Activated CD4-positive, alpha-beta T cell treated with anti-CD3 and anti-CD28 coated beads for 4 hours (primary cell): ENCODE measurements at places on chromosomes 6 and 20.

DNA sequence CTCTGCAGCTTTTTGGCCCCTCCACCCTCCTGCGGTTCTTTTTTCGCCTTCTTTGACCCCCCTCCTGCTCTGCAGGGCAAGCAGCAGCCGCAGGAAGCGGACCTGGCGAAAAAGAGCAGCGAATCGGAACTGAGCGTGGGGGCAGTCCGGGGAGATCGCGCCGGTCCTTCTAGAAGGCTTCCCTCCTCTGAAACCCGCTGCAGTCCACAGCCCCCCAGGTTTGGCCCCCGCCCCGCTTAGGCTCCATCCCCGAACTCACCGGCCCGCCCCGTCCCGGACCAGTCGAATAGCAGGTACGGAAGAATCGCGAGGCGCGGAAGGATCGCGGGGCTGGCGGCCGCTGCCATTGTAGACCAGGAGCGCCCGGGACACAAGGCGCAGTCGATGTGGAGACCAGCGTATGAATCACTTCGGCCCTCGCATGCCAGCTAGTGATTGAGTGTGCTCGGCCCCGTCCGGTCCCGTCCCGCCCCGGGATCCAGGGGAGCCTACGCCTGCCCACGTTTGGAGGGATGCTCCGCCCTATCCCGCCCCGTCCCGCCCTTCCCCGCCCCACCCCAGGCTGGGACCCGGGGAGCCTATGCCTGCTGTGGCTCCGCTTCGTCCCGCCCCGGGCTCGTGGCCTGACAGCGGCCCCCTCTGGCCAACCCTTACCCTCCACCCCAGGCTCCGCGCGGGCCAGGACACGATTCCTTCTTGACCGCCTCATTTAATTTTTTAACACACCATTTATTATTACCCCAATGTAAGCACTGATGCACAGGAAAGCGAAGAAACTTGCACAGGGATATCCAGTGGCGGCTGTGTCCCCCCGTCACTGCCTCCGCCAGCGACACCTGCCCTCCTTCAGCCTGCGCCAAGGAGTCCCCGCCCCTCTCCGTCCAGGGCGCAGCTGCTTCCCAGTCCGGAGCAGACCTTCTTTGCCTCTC is at the start of gene ULBP3:
Gene ULBP3, minus strand, starts transcription at position 402 of the 929 bp plus-strand sequence. Its CDS starts 55 bp downstream, at position 347.
- DNase-seq = peak; percentile 58

DNA sequence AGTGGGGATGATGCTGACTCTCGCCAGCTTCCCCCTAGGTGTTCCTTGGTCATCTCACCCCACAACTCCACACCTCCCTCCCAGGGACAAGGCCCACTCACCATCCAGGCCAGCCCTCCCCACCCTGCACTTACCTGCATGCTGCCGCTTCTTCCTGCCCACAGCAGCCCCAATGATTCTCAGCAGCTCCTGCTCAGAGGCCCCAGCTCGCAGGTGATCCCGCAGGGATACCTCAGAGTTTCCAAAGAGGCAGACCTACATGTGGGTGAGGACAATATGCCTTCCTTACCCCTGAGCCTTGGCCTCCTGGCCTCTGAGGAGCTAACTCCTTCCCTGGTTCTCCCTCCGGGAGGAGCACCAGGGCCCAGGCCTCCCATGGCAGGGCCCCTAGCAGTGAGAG is 24.6 kb downstream of the MOCS1 start:
- no peak for DNase-seq

DNA sequence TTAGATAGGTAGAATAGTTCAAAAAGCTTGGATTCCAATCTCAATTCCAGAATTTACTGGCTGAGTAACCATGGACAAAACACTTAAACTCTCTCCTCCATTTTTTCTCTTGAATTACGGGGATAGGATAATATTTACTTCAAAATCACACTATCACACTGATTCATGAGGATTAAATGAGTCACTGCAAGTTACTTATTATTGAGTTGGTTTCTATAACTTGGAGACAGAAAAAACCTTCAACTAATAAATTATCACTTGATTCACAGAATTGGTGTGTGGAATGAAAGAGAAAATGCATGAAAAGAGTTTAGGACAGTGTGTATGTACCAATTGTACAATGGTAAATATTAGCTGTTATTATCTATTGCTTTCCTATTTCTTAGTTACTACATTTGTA is 585.2 kb downstream of the PHF3 start:
- no peak for DNase-seq

- DNase-seq = no peak
Observed at GRCh38 chr20:31719644-31720485, 2.8 kb downstream of the BCL2L1 start.

DNA sequence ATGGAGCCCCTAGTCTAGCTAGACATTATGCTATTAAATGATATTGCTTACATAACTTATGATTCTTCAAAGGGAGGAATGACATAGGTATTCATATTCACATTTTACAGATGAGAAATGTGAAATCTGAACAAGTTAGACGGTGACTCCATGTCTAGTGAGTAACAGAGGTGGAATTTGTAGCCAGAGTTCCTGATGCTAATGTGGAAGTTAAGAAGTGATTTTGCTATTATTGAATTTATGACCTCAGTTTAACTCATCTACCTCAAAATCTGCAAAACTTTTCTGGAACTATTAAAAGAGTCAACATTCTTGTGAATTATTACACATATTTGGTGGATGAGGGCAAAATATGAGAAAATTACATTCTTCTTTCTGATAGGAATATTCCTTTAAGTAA is 347.6 kb upstream of the MMS22L start:
- DNase-seq = no peak

GRCh38 chr6:121560476-121560875 is 125.0 kb downstream of the GJA1 start:
- DNase-seq = no peak

DNA sequence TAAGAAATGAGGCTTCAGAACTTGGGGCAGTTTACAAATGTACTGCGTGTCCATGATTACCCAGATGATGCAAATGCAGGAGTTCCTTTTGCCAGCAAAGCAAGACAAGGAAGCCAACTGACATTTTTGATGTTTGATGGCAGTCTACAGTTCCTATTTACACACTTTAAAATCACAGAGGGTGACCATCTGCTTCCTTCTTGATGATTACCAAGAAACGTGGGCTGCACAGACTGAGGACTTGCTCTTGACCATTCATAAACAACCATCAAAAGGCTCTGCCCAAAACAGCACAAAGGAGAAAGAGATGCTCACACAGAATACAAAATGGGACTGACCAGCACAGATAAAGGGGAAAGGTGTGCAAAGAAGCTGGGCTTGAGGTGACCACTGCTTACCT is 79.8 kb upstream of the TRAF3IP2 start:
- no peak for DNase-seq

GRCh38 chr6:44030812-44031454 is 96.3 kb downstream of the MRPL14 start:
- no peak for DNase-seq

- no peak for DNase-seq
Observed at GRCh38 chr6:109456710-109457561, 1.4 kb upstream of the MICAL1 start.

- no peak for DNase-seq
Observed at GRCh38 chr6:154435400-154435945, 75.0 kb downstream of the CNKSR3 start.

DNA sequence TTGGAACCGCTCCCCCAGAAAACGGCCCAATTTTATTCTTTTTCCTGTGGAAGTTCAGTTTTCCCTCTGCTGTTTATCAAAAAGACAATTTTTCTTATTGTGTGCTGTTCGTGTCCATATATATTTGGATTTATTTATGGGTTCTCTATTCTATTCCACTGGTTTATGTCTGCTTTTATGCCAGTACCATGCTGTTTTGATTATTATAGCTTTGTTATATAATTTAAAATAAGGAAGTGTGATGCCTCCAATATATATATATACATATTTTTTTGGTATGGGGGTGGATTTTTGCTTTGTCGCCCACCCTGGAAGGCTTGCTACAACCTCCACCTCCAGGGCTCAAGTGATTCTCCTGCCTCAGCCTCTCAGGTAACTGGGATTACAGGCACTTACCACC is 103.3 kb downstream of the TFAP2B start:
- no peak for DNase-seq

DNA sequence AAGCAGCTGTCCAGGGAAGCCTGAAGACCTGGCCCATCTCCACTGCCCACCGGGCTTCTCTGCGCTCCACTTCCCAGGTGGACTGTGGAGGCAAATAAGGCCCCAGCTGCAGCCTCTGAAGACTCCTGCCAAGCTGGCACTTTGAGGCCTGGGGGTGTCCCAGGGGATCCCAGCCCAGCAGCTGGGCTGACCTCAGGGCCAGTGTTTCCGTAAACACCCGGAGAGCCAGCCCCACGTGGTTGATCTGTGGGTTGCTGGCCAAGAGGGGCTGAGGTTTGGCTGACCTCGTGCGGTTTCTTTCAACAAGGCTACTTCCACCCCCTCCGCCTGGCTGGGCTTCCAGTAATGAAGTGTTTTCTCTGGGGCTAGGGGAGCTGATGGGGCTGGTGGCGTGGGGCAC is 12.4 kb upstream of the CCN5 start:
- DNase-seq = no peak

DNA sequence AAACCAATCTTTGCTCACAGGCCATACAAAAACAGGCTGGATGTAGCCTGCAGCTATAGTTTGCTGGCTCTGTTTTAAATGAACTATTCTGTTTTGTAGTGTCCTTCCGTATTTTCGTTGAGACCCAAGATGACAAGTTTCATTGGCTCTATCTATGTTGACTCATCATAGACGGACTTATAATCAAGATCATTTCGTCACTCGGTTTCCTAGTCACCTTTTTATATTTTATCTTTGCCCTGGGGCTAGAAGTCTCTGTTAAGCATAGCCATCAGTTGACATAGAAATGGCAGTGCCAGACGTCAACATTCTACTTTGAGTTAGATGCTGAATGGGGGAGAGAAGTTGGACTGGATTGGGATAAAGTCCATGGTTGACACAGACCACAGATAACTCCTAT is 4.8 kb downstream of the PLEKHG1 start:
- no peak for DNase-seq

DNA sequence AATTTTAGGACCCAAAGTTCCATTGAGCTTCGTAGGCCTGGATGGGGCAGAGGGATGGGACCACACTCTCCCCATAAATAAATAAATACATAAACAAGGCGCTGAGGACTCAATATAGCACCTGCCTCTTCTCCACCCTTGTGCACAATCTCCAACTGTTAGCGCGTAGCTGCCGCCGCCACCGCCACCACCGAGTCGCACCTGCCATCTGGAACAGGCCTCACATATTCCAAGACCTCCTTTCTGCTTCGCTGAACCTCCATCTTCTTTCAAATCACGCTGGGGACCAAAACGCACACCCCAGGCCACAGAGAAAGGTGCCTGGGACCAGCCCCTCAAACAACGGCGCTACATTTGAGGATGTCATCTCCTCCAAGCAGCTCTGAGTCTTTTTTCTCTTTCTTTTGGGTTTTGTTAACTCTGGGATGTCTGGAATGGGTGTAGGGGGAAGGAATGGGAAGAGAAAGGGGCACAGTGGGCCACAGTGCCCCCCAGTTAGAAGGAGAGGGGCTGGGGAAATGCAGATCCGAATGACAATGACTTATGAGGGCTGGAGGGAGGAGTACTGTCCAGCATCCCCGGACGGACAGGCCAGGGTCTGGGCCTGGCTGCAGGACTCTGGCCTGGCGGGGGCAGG is 49.7 kb downstream of the NOL4L start:
- no peak for DNase-seq

GRCh38 chr6:34745277-34746103 is 11.8 kb upstream of the SNRPC start:
- DNase-seq = no peak

- no peak for DNase-seq
Observed at GRCh38 chr6:167162591-167162990, 4.8 kb upstream of the GPR31 start.

DNA sequence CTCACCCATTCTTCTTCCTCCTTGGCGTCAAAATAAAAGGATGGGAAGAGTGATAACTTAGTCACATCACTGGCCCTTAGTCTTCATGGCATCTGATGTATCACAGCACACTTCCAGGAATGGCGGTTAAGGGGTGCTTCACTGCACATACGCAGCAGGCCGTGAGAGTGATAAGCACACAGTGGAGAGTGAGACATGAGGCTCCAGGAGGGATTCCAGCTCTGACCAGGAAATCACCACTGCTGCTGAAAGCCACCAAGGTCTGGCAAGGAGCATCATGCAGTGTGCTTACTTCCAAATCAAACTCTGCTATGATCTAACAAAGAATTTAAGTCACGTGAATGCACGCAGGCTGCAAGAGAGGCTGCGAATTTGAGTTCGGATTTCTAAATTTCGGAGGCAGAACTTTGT is 62.4 kb downstream of the ARID1B start:
- no peak for DNase-seq

- DNase-seq = no peak
Observed at GRCh38 chr20:19672498-19672897, 85.6 kb upstream of the RIN2 start.

GRCh38 chr6:155628306-155628705 is 172.7 kb upstream of the NOX3 start:
- DNase-seq = no peak

- no peak for DNase-seq
Observed at GRCh38 chr20:63056236-63057170, 49.7 kb upstream of the BHLHE23 start.

DNA sequence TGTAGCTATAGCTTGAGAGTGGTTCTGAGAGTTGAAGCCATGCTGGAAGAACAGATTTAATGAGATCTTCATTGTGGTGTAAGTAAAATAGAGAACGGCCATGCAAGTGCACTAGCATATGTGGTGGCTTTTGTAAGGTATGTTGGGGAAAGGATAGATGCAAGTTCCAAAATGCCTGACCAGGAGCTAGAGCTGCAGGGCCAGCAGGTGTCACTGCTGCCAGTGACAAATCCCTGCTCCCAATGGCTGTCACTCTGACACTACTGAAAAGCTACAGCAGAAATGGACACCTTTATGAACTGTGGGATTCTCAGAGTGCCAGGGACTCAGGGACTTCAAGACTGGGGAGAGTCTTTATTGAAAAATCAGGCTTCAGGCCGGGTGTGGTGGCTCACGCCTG is 23.1 kb upstream of the VIP start:
- DNase-seq = no peak

- no peak for DNase-seq
Observed at GRCh38 chr6:83459663-83460062, 28.8 kb upstream of the ME1 start.

GRCh38 chr6:27472182-27472616 is 706 bp downstream of the ZNF184 start:
- DNase-seq = peak; percentile 65

GRCh38 chr20:41574802-41575389 is 43.3 kb downstream of the CHD6 start:
- DNase-seq = no peak

- DNase-seq = no peak
Observed at GRCh38 chr6:38403548-38403947, 236.2 kb downstream of the BTBD9 start.

DNA sequence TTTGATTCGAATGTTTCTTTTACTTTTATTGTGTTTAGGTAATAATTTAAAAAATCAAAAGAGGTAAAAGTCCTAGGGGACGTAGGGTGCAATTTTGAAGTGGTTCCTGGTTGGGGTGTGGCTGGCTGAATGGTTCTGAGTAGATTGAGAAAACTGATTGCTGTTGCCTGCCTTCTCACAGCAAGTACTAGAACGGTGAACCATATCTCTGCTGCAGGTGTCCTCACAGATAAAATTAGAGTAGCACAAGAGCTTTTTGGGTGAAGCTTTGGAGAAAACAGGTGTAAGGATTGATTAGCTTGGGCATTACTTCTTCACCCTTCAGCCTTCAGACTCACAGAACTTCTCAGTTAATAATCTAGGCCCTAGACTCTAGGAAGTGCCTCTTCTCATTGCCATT is 19.8 kb upstream of the GJA10 start:
- DNase-seq = no peak

GRCh38 chr6:18166312-18167036 is 11.3 kb downstream of the KDM1B start:
- no peak for DNase-seq

GRCh38 chr6:72669324-72669723 is 47.5 kb downstream of the KCNQ5 start:
- DNase-seq = no peak
